Epithelial cell of esophagus (primary cell): ENCODE measurements at places on chromosomes 13 and 19.

DNA sequence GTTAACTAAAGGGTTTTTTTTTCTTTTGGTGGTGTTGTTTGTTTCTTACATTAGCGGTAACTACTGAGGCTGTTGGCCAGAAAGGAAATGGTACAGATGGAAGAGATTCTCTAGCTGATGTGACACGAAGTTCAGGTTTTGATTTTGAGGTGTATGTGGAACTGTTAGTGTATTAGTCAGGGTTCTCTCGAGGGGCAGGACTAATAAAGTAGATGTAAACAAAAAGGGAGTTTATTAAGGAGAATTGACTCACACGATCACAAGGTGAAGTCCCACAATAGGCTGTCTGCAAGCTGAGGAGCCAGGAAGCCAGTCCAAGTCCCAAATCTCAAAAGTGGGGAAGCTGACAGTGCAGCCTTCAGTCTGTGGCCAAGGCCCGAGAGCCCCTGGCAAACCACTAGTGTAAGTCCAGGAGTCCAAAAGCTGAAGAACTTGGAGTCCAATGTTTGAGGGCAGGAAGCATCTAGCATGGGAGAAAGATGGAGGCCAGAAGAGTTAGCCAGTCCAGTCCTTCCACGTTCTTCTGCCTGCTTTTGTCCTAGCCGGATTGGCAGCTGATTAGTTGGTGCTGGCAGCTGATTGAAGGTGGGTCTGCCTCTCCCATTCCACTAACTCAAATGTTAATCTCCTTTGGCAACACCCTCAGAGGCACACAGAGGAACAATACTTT is 577.6 kb downstream of the EFNB2 start:
- no peak for DNase-seq

GRCh38 chr19:6376512-6377190 is 918 bp upstream of the PSPN start:
- no peak for DNase-seq

DNA sequence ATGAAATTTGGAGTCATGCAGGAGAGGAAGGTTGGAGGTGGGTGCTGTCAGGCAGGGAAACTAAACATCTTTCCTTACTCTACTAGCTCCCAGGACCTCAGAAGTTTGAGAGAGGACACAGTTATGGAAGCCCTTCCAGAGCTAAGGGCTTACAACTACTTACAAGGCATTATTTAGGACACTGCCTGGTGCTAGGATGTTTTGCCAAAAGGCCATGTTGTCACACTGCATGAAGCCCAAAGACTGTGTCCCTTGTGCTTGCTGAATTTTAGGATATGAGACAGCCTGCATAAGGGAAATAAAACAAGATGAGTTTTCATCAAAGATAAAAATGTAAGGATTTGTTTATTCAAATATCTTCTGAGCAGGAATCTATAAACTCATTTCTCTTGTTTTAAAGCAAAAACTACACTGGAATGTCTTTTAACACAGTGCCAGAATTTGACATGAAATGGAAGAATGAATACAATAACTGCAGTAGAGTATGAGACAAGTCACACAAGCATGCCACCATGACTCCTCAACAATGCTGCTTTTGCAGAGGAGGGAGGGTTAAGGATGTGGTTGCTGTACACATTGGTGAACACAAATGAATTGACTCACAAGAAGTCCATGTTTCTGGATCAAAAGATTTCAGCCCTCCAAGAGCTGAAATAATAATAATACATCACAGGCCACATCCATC is 258.4 kb downstream of the SPRY2 start:
- peak; percentile 14 for DNase-seq

DNA sequence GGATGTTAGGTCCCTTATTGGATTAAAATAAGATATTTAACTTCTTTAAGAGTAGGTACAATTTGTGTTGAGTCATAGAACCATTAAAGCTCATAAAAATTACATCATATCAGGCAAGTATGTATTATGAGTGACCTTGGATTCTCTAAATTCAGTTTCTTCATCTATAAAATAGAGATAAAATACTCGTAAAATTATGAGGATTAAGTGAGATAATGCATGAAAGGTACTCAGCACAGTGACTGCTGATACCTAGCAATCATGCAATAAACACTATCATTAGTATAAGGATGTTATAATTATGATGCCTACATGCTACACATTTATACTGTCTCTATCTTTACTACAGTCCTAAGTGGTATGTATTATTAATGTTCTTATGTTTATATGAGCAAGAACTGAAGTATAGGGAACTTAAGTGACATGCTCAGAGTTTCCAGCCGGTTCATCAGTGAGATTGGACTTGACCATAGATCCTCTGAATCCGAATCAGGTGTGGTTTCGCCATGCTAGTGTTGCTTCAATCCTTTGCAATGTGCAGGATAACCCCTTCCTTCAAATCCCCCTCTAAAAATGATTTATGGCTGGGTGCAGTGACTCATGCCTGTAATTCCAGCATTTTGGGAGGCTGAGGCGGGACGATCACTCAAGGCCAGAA is 22.9 kb upstream of the FRY start:
- no peak for DNase-seq
